ENCODE measurements at places on chromosomes 1 and 21.

DNA sequence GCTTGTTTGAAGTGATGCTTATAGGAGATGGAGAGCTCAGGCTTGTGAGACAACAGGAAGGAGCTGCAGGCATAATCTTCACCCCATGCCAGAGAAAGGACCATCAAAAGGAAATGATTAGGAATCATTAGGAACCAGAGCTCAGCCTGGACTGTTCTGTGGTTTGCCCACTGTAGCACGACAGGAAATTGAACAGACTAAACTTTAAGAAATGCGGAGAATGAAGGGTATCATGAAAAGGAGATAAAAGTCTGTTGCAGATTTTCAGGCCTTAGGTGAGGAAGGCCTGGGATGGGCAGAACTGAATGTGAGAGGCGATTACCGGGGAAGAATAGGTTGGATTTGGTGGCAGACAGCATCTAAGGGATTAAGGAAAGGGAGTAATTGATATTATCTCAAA, 292.0 kb upstream of the PLXNA2 start:
- no peak for DNase-seq

GRCh38 chr1:55504306-55504731, 289.2 kb upstream of the USP24 start:
- DNase-seq: no peak

GRCh38 chr21:26842974-26843932, 2.0 kb downstream of the ADAMTS1 start:
- peak; percentile 97 for DNase-seq

- DNase-seq: peak; percentile 53
Measured at GRCh38 chr1:68112835-68113243, 62.4 kb upstream of the DIRAS3 start.

- no peak for DNase-seq
Measured at GRCh38 chr1:19405195-19405760, 80.1 kb downstream of the CAPZB start.

DNA sequence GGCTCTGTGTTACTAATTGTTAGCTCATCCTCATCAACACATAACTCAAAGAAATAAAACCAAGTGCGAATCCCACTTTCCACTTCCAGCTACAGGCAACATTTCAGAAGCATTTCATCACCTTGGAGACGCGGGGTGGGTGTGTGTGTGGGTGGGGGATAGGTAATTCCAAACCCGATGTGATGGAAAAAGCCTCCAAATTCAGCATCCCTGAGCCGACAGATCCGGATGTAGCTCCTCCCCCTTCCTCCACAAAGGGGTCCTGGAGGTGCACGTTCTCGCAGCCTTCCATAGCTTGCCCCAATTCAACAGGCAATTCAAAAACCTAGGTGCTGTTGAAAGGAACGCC, 486 bp downstream of the HSPA13 start:
- DNase-seq: no peak

GRCh38 chr1:154842635-154843034, 27.4 kb downstream of the KCNN3 start:
- DNase-seq: no peak

GRCh38 chr1:218467101-218468072, 122.3 kb downstream of the TGFB2 start:
- DNase-seq: no peak

DNA sequence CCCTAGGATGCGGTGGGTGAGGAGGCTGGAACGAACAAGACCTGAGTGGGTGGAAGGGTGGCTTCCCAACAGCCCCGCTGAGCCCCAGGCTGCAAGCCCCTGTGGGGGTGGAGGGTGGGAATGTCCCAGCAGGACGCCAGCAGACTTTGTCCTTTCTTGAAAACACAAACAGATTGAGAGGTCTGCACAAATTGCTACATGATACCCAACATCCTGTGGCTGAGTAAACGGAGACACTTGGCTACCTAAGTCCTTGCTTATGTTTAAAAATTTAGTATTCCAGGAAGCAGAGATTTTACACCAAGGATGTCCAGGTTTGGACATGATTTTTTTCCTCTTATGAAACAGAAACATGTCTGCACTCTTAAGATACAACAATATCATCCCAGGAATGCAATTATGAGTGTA, 11.8 kb upstream of the F3 start:
- no peak for DNase-seq

- DNase-seq: no peak
Measured at GRCh38 chr1:15962176-15962575, 13.7 kb downstream of the ZBTB17 start.

- no peak for DNase-seq
Measured at GRCh38 chr1:150778409-150778808, 12.8 kb upstream of the CTSS start.

GRCh38 chr1:231353086-231353485, 15.0 kb downstream of the SPRTN start:
- no peak for DNase-seq

DNA sequence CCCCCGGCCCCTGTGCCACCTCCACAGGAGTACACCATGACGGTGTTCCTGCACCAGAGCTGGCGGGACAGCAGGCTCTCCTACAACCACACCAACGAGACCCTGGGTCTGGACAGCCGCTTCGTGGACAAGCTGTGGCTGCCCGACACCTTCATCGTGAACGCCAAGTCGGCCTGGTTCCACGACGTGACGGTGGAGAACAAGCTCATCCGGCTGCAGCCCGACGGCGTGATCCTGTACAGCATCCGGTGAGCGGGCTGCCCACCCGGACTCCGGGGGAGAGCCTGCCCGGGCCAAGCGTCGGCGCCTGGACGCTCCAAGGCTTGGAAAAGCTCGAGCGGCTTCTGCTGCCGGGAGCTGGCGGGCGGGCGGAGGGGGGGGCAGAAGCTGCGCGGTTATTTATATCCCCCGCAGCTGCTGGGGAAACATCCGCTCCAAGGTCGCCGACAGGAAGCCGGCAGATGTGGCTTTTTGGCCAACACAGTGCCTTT, 6.4 kb downstream of the GABRD start:
- DNase-seq: peak; percentile 78

- no peak for DNase-seq
Measured at GRCh38 chr1:36776256-36776655, 258.1 kb downstream of the GRIK3 start.

- no peak for DNase-seq
Measured at GRCh38 chr21:25506887-25507286, 100.4 kb downstream of the MRPL39 start.

DNA sequence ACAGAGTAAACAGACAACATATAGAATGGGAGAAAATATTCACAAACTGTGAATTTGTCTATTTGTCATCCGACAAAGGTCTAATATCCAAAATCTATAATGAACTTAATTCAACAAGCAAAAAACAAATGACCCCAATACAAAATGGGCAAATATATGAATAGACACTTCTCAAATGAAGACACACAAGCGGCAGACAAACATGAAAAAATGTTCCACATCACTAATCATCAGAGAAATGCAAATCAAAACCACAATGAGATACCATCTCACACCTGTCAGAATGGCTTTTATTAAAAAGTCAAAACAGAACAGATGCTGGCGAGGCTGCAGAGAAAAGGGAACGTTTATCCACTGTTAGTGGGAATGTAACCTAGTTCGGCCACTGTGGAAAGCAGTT, 72.7 kb downstream of the SMYD3 start:
- DNase-seq: no peak

DNA sequence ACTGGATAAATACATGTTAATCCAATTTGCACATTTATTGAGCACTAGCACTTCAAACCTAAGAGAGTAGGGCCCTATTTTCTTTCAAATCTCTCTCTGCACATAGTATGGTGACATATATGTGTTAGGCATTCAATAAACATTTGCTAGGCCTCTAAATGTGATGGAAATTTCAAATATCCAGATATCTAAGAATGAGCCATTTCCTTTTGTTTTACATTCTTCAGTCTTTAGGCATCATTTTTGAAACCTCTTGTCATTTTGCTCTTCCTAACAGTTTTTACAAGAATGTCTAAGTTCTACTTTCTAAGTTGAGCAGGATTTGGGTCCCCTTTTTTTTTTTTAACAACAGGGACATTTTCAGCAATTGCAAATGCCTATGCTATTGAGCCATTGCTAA, 395.7 kb upstream of the ST6GALNAC5 start:
- DNase-seq: no peak

DNA sequence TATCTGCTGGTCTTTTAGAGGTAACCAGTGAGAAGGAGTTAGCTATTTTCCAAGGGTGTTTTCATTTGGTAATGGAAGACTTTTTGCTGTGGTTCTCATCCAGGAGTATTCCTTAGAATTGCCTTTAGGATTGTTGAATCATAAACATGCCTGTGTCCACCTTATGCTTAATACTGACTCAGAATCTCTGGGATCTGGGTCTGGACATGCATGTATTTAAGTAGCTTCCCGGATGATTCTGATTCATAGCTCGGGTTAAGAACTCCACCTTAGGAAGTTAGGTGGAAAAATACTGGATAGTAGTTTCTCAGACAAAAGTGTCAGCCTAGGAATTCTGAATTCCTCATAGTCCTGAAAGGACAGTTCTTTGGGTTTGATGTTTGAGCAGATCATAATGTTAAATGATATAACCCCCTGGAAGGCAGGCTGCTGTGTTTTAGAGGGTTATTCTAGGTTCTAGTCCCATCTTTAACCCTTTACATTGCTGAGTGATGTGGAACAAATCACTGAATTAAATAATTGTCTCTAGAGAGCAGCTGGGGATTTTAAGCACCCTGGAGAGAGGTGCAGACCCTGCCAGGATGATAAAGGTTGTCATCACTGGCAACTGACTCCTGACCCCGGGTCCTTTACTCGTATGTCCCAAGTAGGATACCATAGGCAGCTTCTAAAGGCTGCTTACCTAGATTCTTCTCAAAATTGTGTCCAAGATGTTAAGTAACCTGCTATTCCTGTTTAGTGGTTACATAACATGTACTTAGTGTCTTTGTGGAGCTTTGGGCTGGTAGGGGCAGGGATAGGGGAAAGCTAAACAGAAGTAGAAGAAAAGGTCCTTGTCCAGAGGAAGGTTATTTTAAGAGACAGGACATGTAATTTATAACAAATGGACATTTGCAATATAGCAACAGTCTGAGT, 14.5 kb upstream of the C4BPB start:
- no peak for DNase-seq

DNA sequence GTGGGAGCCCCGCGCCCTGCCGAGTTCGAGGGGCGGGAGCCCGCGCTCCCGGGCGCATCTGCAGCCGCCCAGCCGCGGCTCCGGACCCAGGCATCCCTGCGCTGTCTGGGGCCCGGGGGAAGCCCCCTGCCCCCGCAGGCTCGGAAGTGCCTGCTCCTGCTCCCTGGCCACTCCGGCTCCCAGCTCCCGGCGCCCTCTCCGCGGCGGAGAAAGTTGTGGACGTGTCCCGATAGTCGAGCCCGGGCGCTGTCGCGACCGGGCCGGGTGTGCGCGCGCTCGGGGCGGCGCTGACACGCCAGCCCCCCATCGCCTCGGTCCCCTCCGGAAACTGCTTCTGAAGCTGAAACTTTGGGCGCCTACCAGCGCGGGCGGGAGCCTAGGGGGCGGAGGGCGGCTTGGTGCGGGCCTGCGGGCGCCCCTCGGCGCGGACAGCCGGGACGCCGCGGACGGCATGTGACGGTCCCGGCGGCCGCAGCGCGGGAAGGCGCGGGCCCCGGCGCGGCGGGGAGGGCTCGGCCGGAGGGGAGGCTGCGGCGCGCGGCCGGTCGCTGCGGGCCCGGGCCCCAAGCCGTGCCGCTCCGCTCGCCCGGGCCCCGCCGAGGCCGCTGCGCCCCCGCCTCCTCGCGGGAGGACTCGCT, 515 bp downstream of the MAN1C1 start:
- no peak for DNase-seq

DNA sequence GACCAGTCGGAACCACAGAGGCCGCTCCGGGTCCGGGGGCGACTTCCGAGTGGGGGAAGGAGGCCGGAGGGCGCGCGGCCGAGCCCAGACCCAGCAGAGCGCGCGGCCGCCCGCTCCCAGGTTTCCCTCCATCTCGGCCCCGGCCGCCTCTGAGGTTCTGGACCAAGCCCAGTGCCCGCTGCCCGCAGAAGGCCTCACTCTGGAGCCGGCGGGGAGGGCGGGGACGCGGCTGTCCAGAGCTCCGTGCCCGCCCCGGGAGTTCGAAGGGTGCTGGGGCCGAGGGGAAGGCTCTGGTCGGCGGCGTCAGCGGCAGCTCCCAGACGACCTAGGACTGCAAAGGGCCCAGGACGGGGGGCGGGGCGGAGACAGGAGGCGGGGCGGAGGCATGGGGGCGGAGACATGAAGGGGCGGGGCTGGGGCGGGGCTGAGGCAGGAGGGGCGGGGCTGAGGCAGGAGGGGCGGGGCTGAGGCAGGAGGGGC, 48.0 kb upstream of the SLC19A1 start:
- peak; percentile 48 for DNase-seq

GRCh38 chr1:1627261-1627828, 4.6 kb upstream of the MMP23B start:
- DNase-seq: no peak

GRCh38 chr21:32270748-32271147, 8.1 kb downstream of the MIS18A start:
- DNase-seq: no peak

GRCh38 chr1:85371021-85371420, 93.9 kb downstream of the DDAH1 start:
- DNase-seq: no peak

DNA sequence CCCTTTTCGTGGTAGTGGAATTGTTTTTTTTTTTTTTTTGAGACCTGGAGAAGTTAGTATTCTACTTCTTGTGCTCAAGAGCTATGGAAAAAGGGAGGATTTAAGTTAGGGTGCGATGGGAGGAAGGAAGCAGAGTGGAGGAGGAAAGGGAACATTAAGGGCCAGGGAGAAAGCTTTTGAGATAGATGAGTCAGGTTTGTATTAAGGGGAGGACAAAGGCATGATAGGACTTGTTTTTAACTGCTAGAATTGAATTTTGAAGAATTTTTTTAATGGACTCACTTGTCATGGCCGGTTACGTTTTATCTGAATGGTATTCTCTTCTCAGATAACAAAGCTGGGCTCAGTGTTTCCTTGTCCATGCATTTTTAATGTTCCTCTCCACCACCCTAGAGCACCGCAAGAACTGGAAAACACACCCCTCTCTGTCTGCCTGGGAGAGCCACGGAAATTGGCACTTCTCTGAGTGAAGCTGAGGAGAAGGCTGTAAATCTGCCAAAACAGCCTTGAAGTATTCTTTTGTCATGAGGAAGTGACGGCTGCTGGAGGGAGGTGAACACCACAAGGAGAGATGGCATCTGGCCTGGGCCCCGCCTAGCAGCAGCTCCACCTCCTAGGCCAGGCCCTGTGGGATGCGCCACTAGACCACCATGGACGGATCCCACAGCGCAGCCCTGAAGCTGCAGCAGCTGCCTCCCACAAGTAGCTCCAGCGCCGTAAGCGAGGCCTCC, 3.5 kb downstream of the NIPAL3 start:
- DNase-seq: no peak

- no peak for DNase-seq
Measured at GRCh38 chr1:4678066-4678717, 23.8 kb downstream of the AJAP1 start.
